ENCODE measurements at places on chromosomes 6 and 20.

DNA sequence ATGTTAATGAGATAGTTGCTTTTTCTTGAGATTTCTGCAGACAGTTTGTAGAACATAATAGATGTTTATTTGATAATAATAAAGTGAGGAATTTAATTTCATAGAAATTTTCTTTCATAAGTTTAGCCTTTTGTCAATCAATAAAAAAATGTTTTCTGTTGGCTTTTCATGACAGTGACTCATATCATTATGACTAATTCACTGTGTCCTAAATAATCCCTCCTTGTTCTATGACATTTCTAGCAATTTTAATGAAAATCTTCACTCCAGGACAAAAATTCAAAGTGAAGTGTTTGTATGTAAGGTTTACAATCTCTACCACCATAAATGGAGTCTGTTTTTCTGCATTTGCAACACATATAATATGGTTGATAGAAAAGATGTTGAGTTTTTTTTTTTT lies 109.9 kb downstream of the UTRN start:
- DNase-seq: no peak

GRCh38 chr6:37496951-37497885 lies 2.5 kb downstream of the CCDC167 start:
- DNase-seq: no peak

DNA sequence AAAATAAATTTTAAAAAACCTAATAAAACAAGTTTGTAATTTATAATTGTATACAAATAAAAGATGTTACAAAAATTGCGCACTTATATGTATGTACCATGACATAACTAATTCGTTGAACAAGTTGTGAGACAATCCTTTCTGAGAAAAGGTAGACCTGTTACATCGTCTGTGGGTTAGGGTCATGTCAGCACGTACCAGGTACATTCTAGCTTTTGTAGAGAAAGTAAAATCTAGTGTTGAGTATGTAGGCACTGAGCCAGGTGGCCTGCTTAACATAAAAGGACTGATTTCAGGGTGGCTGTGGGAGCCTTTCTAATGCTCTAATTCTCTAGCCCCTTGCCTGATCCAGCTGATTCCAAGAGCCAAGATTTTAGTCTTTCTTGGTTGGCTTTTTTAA lies 10.4 kb downstream of the RPL7L1 start:
- no peak for DNase-seq

DNA sequence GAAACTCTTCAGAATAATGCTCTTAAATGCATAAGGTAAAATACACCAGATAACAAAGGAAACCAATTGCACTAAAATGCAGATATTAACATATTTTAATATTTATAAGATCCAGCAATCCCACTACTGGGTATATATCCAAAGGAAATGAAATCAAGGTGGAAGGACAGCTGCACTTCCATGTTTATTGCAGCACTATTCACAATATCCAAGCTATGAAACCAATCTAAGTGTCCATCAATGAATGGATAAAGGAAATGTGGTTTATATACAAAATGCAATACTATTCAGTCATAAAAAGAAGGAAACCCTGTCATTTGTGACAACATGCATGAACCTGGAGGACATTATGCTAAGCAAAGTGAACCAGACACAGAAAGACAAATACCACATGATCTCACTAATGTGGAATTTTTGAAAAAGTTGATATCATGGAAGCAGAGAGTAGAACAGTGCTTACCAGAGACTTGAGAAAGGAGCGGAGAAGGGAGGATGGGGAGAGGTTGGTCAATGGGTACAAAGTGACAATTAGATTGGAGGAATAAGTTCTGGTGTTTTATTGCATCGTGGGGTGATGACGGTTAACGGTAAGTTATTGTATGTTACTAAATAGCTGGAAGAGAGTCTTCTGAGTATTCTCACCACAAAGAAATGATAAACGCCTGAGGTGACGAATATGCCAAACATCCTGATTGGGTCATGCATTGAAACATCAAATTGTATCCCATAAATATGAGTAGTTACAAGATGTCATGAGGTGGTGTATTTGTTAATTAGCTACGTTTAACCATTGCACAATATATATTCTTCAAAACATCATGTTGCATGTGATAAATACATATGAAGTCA lies 37.9 kb upstream of the RNF24 start:
- DNase-seq: no peak
